ENCODE measurements at places on chromosomes 11 and 22. TPM values are rescaled to one million over a fixed set of nuclear protein-coding genes. Genes with fewer than 3 reads are reported as not detected.

The TRPM5 gene
- total RNA-seq: under 0.01 TPM

The INS gene
- total RNA-seq: not detected

The OR8B8 gene
- total RNA-seq: not detected

The E2F8 gene
- total RNA-seq: 0.65 TPM

The MIOX gene
- total RNA-seq: not detected

The OR5B2 gene
- total RNA-seq: not detected

The SERPING1 gene
- 0.65 TPM for total RNA-seq

The ESAM gene
- under 0.01 TPM for total RNA-seq

The KCNJ1 gene
- total RNA-seq: not detected

The GAL gene
- not detected for total RNA-seq

The IRAG1 gene
- total RNA-seq: 0.76 TPM

The JAML gene
- not detected for total RNA-seq

The OR4D5 gene
- not detected for total RNA-seq

The CBLIF gene
- total RNA-seq: not detected

The GRAP2 gene
- not detected for total RNA-seq

The SYCE3 gene
- not detected for total RNA-seq

The PRRG4 gene
- 9.4 TPM for total RNA-seq

The CNGA4 gene
- not detected for total RNA-seq

The IGLL1 gene
- not detected for total RNA-seq

The NOL12 gene
- total RNA-seq: 20.2 TPM

The PYGM gene
- 0.22 TPM for total RNA-seq

The FAT3 gene
- total RNA-seq: 0.11 TPM

The RAB1B gene
- total RNA-seq: 75.4 TPM

The CTSW gene
- not detected for total RNA-seq

The RNH1 gene
- 353 TPM for total RNA-seq

The POTEH gene
- total RNA-seq: not detected

The RCOR2 gene
- 4.3 TPM for total RNA-seq

The TBX10 gene
- total RNA-seq: not detected

The USP2 gene
- total RNA-seq: 0.11 TPM

The DUSP8 gene
- 1.5 TPM for total RNA-seq

The RAG1 gene
- total RNA-seq: 3.3 TPM

The MAML2 gene
- 23.2 TPM for total RNA-seq

The CCDC89 gene
- total RNA-seq: 7.0 TPM

The RIMBP3C gene
- 0.87 TPM for total RNA-seq

The PTPN5 gene
- total RNA-seq: not detected

The AGBL2 gene
- 6.4 TPM for total RNA-seq

The DGCR2 gene
- total RNA-seq: 85.2 TPM

The B3GAT1 gene
- not detected for total RNA-seq

The OR2D2 gene
- total RNA-seq: 0.79 TPM

The OR52N4 gene
- 0.39 TPM for total RNA-seq

The CSNK2A3 gene
- total RNA-seq: 1.2 TPM

The GAL3ST3 gene
- not detected for total RNA-seq

The ARHGAP8 gene
- total RNA-seq: 9.0 TPM

The MPZL3 gene
- total RNA-seq: 61.1 TPM

The OR10G7 gene
- total RNA-seq: not detected

The FLRT1 gene
- not detected for total RNA-seq

The FOLR3 gene
- 2.3 TPM for total RNA-seq

The DEPDC7 gene
- 38.9 TPM for total RNA-seq

The NXPE4 gene
- total RNA-seq: not detected

The TRIM49 gene
- total RNA-seq: not detected

The PNPLA3 gene
- 0.39 TPM for total RNA-seq

The C22orf23 gene
- under 0.01 TPM for total RNA-seq

The DCDC1 gene
- under 0.01 TPM for total RNA-seq
